ENCODE measurements at places on chromosomes 7 and 10.

GRCh38 chr10:5376450-5376849, 11.7 kb downstream of the UCN3 start:
- DNase-seq: no peak

DNA sequence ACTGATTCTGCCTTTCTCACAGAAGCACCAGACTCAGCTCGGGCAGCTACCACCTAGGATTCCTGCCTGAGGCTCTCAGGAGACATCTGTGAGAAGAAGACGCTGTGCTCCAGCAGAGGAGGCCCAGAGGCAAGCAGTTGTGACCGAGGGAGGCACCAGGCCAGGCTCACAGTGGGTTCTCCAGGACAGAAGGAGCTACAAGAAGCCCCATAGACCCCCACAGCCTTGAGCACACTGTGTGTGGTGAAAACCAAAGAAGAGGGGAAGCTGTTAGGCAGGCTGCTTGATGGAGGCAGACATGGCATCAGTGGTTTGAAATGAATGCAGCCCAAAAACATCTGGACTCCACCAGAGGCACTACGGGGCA, 198.8 kb downstream of the GRID1 start:
- DNase-seq: no peak

- no peak for DNase-seq
Observed at GRCh38 chr7:35869810-35870209, 69.0 kb downstream of the SEPTIN7 start.

DNA sequence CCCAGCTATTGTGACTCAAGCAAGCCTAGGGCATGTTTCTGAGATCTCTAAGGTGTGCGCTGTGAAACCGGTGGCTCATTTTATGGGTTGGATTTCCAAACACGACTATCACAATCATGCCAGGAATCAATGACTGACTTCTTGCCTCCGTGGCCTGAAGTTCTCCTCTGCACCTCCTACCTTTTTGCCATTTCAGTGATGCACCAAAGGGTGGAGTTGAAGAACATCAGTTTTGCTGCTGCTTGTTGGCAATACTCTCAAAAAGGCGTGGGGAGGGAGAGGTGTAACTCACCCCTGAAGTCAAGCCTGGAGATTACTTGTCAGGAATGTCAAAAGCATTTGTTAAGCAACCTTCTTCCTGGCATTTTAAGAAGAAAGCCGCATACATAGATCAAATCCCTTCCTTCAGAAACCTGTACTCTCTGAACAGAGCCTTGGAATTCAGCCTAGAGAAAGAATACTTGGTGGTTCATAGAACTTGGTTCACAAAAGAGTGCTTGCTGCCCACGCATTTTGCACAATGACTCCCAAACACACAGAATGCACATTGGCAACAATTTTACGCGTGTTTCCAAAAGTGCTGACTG, 41.0 kb downstream of the KIAA1217 start:
- no peak for DNase-seq

GRCh38 chr7:163971-164881, 28.1 kb upstream of the FAM20C start:
- DNase-seq: no peak

DNA sequence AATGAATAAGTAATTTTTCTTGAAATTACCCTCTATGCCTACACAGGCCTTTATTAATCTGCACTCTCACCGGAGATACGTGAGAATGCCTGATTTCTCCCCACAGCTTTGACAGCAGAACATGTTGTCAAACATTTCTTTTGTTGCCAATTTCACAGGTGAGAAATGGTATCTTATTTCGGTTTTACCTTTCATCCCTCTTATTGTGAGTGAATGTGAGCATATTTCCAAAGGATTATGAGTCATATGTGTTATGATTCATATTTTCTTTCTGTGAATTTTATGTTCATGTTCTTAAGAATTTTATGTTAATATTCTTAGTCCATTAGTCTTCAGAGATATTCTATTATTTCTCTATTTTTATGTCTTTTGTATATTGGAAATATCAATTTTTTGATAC, 965.1 kb downstream of the CCSER2 start:
- no peak for DNase-seq

GRCh38 chr10:124701881-124702656, 42.1 kb downstream of the FAM53B start:
- DNase-seq: no peak

DNA sequence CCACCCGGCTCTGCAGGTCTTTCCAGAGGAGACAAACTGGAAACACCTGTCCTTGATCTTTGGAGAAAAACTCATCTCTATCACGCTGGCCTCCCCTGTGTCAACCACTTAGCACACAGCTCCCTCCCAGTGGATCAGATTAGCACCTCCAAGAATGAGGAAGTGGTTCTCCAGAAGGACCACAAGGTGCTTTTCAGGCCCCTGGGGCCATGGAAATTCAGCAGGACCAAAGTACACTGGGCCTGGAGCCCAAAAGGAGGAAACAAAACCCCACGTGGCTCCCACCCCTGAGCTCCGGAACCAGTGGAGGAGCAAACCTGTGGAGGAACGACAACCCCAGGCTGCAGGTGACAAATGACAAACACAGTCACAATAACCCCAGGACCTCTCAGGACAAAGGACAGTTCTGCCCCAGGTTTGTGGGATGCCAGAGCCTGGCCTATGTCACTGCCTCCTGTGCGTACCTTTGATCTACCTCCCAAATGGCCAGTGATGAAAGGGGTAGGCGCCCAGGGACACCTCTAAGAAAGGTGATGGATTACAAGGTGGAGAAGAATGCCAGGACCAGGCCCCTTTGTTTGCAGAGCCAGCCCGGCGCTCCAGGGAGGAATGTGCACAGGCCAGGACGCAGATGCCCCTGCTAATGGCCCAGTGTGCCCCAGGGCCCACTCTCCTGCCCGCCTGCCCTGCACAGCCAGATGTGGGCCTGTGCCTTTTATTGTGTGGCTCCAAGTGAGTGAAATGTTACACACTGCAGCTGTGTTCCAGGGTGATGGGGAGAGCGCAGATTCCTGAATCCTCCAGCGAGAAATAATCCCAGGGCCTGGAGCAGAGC, 5.7 kb downstream of the TNS3 start:
- peak; percentile 48 for DNase-seq

- no peak for DNase-seq
Observed at GRCh38 chr10:17652585-17652984, 8.6 kb downstream of the STAM start.

DNA sequence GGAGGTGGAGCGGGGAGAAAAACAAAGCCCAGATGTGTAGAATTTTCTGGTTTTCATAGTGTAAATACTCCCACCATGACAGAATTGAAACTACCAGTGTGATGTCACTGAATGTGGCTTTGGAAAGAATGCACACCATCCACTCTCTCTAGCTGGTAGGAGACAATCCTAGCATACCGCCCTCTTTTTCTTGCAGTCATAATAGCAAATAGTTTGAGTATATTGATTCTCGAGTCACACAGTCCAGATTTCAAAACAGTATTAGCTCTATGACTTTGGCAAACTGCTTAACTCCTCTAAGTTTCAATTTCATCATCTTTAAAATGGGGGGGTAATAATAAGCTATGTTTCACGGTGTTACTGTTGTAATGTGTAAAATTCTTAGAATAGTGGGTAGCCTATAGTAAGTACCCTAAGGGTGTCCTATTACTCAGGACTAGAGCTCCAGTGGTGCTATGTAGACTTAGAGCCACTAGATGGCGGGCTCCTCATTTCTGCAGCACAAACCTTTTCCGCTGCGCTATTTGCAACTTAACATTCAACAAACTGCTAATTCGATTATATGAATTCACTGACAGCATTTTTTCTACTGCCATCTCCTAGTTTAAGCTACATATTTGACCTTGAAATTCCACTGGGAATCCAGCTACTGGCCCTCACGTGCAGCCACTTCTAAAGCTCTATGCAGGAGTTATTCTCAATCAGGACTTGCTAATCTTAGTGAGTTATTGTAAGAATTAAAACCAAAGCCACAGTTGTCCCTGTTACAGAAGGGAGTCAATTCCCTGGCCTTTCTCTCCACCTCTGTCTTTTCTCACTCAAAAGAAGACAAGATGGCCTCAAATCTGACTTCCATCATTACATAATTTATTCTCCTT, 18.7 kb downstream of the TAS2R40 start:
- DNase-seq: no peak
